ENCODE measurements at places on chromosomes 7 and 10. TPM values are rescaled to one million over a fixed set of nuclear protein-coding genes. Genes with fewer than 3 reads are reported as not detected.

The FOXI2 gene
- not detected for total RNA-seq

GRCh38 chr7:93115796-93116195 lies 2.0 kb downstream of the SAMD9 start:
- no peaks in the 10 kb centered on the region for H3K27me3 ChIP-seq
- H3K4me1 ChIP-seq: peaks cover 71% of the 10 kb centered on the region
- H3K36me3 ChIP-seq: peaks cover 94% of the 10 kb centered on the region
- DNase-seq: no peak

The CFAP70 gene
- 0.57 TPM for total RNA-seq

GRCh38 chr10:118968060-118968459 lies 61.5 kb upstream of the NANOS1 start:
- no peaks in the 10 kb centered on the region for H3K4me1 ChIP-seq
- peaks cover 11% of the 10 kb centered on the region for H3K27me3 ChIP-seq
- no peak overlapping the region for H3K27ac ChIP-seq
- no peaks in the 10 kb centered on the region for H3K36me3 ChIP-seq

GRCh38 chr7:96397936-96398598 lies 76.2 kb upstream of the SLC25A13 start:
- DNase-seq: no peak
- no peaks in the 10 kb centered on the region for H3K36me3 ChIP-seq
- H3K27me3 ChIP-seq: peaks cover 19% of the 10 kb centered on the region

GRCh38 chr10:34109952-34110702 lies 705.0 kb downstream of the PARD3 start:
- H3K36me3 ChIP-seq: no peaks in the 10 kb centered on the region
- H3K27me3 ChIP-seq: no peaks in the 10 kb centered on the region
- no peak for DNase-seq
- no peak overlapping the region for H3K4me3 ChIP-seq
- no peak overlapping the region for H3K27ac ChIP-seq

DNA sequence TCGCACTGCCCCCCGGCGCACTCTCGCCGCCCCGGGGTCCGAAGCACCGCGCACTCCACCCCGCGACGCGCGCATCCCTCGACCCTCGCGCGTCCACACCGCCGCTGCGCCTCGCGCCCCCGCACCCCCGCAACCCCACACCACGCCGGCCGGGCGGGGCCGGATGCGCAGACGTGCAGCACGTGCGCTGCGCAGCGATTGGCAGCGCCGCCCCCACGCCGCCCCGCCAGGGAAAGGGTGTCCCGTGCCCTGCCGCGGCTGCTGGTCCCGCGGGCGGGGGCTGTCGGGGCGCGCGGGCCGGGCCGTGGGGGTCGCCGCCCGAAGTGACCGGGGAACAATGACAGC lies 53.7 kb upstream of the KDM7A start:
- peaks cover 2% of the 10 kb centered on the region for H3K36me3 ChIP-seq
- H3K27ac ChIP-seq: peak overlapping the region; percentile 98
- no peaks in the 10 kb centered on the region for H3K27me3 ChIP-seq

DNA sequence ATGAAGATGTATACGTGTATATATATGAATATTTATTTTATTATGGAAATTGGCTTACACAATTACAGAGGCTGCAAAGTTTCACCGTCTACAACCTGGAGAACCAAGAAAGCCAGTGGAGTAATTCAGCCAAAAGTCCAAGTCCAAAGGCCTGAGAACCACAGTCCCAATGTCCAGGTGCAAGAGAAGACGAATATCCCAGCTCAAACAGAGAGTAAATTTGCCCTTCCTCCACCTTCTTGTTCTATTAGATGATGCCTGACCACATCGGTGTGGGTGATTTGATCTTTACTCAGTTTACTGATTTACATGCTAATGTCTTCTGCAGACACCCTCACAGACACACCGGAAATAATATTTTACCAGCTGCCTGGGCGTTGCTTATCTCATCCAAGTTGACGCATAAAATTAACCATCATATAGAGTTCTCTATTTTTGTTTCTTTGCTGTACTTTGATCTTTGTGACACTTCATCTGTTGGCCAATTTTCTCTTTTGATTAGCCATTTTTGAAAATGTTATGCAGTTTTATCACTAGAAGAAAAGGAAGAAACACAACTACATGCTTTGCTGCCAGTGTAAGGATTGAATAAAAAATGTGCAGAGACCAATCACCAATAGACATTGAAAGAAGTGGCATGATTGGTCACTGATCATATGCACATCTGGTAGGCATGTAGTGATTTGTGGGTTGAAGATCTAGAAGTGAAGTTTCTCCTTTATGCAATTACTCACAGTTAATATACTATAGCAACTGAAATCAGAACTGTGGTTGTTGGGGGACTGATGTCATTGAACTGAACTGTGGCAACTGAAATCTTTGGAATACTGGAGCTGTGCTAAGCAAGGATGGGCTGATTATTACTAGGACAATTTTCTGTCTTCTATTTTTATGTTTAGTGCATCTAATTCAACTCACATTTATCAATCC lies 68.5 kb downstream of the EPDR1 start:
- H3K36me3 ChIP-seq: no peaks in the 10 kb centered on the region
- peaks cover 3% of the 10 kb centered on the region for H3K27me3 ChIP-seq
- no peak for DNase-seq
- no peak overlapping the region for H3K27ac ChIP-seq

GRCh38 chr10:125692196-125692595 lies 9.2 kb upstream of the TEX36 start:
- no peaks in the 10 kb centered on the region for H3K27me3 ChIP-seq
- no peaks in the 10 kb centered on the region for H3K36me3 ChIP-seq

The PON3 gene
- not detected for total RNA-seq

- peaks cover 16% of the 10 kb centered on the region for H3K27me3 ChIP-seq
- no peak for DNase-seq
These were observed 40.6 kb upstream of the SMNDC1 start for GRCh38 chr10:110345286-110345685.

The CHAT gene
- total RNA-seq: not detected

GRCh38 chr7:24907311-24907886 lies 72.6 kb downstream of the OSBPL3 start:
- peaks cover 45% of the 10 kb centered on the region for H3K4me1 ChIP-seq
- no peak overlapping the region for H3K27ac ChIP-seq
- no peak overlapping the region for H3K4me3 ChIP-seq
- peak; percentile 46 for DNase-seq
- no peaks in the 10 kb centered on the region for H3K27me3 ChIP-seq

The CABCOCO1 gene
- not detected for total RNA-seq

GRCh38 chr10:124943301-124944092 lies 1.6 kb downstream of the ZRANB1 start:
- no peak overlapping the region for H3K4me3 ChIP-seq
- H3K27ac ChIP-seq: no peak overlapping the region
- peaks cover 14% of the 10 kb centered on the region for H3K36me3 ChIP-seq
- DNase-seq: no peak
- peaks cover 7% of the 10 kb centered on the region for H3K4me1 ChIP-seq

The HELLS gene
- 121 TPM for total RNA-seq

- no peaks in the 10 kb centered on the region for H3K36me3 ChIP-seq
- no peaks in the 10 kb centered on the region for H3K4me1 ChIP-seq
- no peaks in the 10 kb centered on the region for H3K27me3 ChIP-seq
- no peak overlapping the region for H3K4me3 ChIP-seq
- no peak overlapping the region for H3K27ac ChIP-seq
- no peak for DNase-seq
These were observed 1078.3 kb downstream of the NRG3 start for GRCh38 chr10:82953331-82953730.

GRCh38 chr7:90749774-90750173 lies 153.7 kb downstream of the CDK14 start:
- no peaks in the 10 kb centered on the region for H3K36me3 ChIP-seq
- no peaks in the 10 kb centered on the region for H3K4me1 ChIP-seq
- no peak overlapping the region for H3K4me3 ChIP-seq
- no peak for DNase-seq

- no peak overlapping the region for H3K4me3 ChIP-seq
- H3K36me3 ChIP-seq: no peaks in the 10 kb centered on the region
- H3K4me1 ChIP-seq: no peaks in the 10 kb centered on the region
These were observed 108.6 kb upstream of the TMEM106B start for GRCh38 chr7:12102527-12102926.

DNA sequence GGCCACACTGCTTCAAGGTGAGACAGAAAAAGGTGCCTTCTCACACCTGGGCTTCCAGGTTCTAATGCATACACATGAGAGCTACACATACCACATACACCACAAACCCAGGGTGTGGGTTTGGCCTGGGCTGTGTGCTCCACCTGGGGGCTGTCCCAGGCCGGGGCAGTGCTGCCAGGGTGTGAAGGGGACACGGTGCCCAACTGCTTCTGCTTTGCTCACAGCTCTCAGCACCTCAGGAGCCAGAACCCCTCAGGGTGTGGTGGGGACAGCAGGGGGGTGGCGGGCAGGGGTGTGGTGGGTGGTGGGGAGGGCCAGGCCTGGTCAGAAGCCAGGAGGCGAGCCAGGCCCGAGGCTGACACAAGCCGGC lies 51.1 kb downstream of the TMEM209 start:
- DNase-seq: no peak
- peaks cover 4% of the 10 kb centered on the region for H3K27me3 ChIP-seq
- H3K4me1 ChIP-seq: no peaks in the 10 kb centered on the region

DNA sequence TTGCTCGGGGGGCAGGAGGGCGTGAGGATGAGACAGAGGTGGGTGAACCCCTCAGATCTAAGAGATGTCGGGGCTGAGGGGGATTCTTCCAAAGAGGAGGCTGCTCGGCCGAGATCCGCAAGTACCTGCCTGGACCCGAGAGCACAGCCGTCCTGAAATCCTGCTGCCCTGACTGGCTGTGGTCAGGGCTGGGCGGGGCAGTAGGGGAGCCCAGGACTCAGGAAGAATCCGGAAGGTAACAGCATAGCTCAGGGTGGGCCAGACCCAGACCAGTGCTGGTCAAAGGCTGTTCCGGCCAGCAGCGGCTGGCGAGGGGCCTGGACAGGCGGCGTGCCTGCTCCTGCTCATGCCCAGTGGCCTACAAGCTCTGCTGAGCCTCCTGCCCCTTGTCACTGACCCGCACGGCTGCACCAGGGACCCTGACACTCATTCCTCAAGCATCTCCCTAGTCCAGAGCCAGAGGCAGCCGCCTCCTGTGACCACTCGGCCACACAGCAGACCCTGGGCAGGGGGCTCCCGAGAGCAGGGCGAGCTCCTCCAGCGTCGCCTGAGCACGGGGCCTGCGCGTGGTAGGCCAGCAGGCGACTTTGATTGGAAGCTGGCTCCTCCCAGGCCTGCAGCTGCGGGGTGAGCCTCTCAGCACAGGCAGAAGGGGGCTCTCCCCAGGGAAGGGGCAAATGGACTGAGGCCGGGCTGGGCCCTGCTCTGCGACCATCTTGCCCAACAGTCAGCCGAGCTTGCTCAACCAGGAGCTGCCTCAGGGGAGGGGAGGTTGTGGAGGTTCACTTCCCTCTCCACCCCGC lies 3.1 kb upstream of the ADAP1 start:
- peaks cover 4% of the 10 kb centered on the region for H3K4me1 ChIP-seq
- no peak for DNase-seq
- peaks cover 13% of the 10 kb centered on the region for H3K27me3 ChIP-seq

DNA sequence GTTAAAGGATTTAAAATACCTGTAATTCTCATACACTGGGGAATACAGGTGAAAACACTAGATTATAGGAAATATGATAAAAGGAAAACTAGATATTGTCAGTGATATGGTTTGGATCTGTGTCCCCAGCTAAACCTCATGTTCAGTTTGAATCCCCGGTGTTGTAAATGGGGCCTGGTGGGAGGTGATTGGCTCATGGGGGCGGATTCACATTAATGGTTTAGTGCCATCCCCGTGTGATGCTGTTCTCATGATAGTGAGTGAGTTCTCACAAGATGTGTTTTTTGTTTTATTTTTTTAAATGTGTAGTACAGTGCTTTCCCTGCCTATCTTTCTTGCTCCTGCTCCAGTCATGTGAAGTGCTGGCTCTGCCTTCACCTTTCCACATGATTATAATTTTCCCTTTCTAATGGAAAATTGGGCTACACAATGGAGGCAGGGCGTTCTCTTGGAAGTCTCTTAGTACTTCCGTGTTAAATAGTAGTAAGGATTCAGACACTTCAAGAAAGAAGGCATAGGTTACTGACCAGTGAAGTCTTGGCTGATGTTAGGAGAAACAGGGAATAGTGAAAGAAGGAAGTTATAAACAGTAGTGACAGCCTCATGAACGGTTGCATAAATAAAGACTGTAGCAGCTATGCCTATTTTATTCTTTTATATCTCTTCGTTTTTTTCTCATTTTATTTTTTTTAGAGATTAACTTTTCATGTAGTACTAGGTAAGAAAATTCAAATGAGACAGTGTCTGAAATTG lies 386.4 kb downstream of the SUGCT start:
- H3K27ac ChIP-seq: no peak overlapping the region
- H3K36me3 ChIP-seq: no peaks in the 10 kb centered on the region
- H3K27me3 ChIP-seq: peaks cover 1% of the 10 kb centered on the region
- no peak for DNase-seq
- H3K4me1 ChIP-seq: no peaks in the 10 kb centered on the region

The SUN3 gene
- not detected for total RNA-seq

DNA sequence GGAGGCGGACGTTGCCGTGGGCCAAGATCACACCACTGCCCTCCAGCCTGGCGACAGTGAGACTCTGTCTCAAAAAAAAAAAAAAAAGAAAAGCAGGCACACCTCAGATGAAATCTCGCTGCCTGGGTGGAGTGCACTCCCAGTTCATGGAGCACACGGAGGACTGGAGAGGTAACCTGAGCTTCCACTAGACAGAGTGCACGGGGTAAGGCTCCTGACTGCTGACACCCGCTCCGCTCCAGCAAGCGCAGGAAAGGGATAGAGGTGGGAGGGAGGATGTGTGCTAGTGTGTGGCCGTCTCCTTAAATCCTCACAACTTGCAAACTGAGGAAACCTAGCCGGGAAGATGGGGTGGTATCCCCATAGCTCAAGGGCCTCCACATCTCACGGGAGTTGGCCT lies 50.8 kb downstream of the FAM53B start:
- H3K4me3 ChIP-seq: no peak overlapping the region
- peaks cover 75% of the 10 kb centered on the region for H3K4me1 ChIP-seq
- no peak for DNase-seq
- H3K27me3 ChIP-seq: no peaks in the 10 kb centered on the region
- peak overlapping the region; percentile 95 for H3K27ac ChIP-seq

The CCDC7 gene
- 21.4 TPM for total RNA-seq

The MDH2 gene
- total RNA-seq: 136 TPM

GRCh38 chr7:16985621-16986020 lies 103.8 kb upstream of the AGR3 start:
- no peak overlapping the region for H3K27ac ChIP-seq
- H3K36me3 ChIP-seq: no peaks in the 10 kb centered on the region

The SLC25A40 gene
- 55.7 TPM for total RNA-seq

Data from activated CD4-positive, alpha-beta T cell treated with anti-CD3 and anti-CD28 coated beads, Interleukin-2, amount 10 ng/mL, durations not matched to agents 7 days and 5 days (primary cell).